Suprapubic skin (tissue), 4 donors: ENCODE measurements at places on chromosomes 7 and 10. TPM values are rescaled to one million over a fixed set of nuclear protein-coding genes. Genes with fewer than 3 reads are reported as not detected.

C7orf33 gene
- total RNA-seq: not detected

SSC4D gene
- not detected for total RNA-seq

DNA sequence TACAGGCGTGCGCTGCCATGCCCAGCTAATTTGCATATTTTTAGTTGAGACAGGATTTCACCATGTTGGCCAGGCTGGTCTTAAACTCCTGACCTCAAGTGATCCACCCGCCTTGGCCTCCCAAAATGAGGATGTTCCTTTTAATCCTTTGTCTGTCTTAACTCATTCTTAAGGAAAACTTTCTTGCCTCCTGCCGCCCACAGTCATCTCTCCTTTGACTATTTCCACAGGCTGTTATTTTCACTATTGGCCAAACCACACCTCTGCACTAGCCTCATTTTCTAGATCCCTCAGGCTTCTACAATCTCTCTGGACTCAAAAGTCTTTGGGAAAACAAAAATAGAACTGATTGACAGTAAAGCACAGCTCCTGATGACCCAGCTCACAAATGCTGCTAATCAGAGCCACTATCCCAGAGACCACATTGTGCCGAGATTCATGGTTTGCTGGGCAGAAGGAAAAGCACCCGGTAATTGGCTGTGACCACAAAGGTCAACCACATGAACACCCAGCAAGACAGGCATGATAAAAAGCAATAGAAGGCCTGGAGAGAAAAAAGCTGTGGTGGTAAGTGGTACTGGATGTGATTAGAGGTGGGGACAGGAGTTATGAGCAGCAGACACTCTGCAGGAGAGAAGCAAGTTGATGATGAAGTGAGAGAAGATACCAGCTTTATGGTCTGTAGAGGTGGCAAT is 44.1 kb upstream of the ZNRF2 start:
- peaks cover 17% of the 10 kb centered on the region for H3K4me1 ChIP-seq
- H3K36me3 ChIP-seq: no peaks in the 10 kb centered on the region
- H3K27me3 ChIP-seq: no peaks in the 10 kb centered on the region
- no peak for DNase-seq

GRCh38 chr7:112649560-112649959 is 140.6 kb downstream of the TMEM168 start:
- no peak for DNase-seq
- no peak overlapping the region for H3K4me3 ChIP-seq
- no peaks in the 10 kb centered on the region for H3K36me3 ChIP-seq
- no peaks in the 10 kb centered on the region for H3K27me3 ChIP-seq
- H3K27ac ChIP-seq: no peak overlapping the region

DNA sequence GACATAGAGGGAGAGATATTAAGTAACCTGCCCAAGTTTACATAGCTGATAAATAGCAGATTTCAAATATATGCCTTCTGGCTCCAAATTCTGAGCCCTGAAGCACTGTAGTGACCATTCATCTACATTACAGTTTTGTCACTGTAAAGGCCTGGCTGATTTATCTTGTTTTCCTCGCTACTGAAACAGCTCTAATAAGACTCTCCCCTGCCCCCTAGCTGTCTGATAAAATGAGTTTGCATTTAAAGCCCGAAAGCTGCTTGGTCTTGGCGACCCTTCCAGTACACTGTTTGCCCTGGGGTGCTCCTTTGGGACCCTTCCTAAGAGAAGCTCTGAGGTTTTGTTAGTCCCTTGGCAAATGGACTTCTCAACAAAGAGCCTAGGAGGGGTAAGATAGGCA is 59.7 kb upstream of the RAB11FIP2 start:
- no peaks in the 10 kb centered on the region for H3K27me3 ChIP-seq
- DNase-seq: no peak
- no peak overlapping the region for H3K27ac ChIP-seq
- H3K4me3 ChIP-seq: no peak overlapping the region

DNA sequence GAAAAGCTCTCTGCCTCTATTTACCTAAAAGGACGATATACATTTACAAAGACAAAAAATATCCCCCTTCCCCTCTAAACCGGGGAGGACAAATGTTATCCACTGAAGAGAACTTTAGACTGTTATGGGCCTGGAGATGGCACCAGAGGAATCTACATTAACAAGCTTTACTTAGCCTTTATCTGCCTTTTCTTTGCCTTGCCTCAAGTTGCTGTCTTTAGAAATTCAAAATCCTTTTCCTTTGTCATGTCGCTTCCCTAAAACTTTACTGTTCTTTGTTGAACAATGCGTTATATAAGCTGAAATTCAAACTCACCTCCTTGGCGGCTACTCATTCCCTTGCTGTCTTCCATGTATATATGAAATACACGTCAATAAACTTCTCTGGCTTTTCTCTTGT is 405.0 kb downstream of the PCDH15 start:
- H3K4me3 ChIP-seq: no peak overlapping the region
- no peak for DNase-seq
- no peaks in the 10 kb centered on the region for H3K4me1 ChIP-seq

SH2D4B gene
- not detected for total RNA-seq

PDE6C gene
- total RNA-seq: not detected

C10orf67 gene
- 1.5 TPM for total RNA-seq

GRCh38 chr7:41476460-41476803 is 226.5 kb downstream of the INHBA start:
- H3K27me3 ChIP-seq: no peaks in the 10 kb centered on the region
- no peaks in the 10 kb centered on the region for H3K4me1 ChIP-seq
- no peaks in the 10 kb centered on the region for H3K36me3 ChIP-seq
- H3K27ac ChIP-seq: no peak overlapping the region
- H3K4me3 ChIP-seq: no peak overlapping the region

- no peak overlapping the region for H3K27ac ChIP-seq
- DNase-seq: no peak
- no peaks in the 10 kb centered on the region for H3K27me3 ChIP-seq
- H3K4me1 ChIP-seq: peaks cover 10% of the 10 kb centered on the region
- H3K36me3 ChIP-seq: no peaks in the 10 kb centered on the region
- no peak overlapping the region for H3K4me3 ChIP-seq
Measured at GRCh38 chr7:100213672-100214071, 6.1 kb upstream of the PVRIG start.

- H3K4me3 ChIP-seq: no peak overlapping the region
- H3K4me1 ChIP-seq: no peaks in the 10 kb centered on the region
- no peaks in the 10 kb centered on the region for H3K36me3 ChIP-seq
- no peak overlapping the region for H3K27ac ChIP-seq
- no peaks in the 10 kb centered on the region for H3K27me3 ChIP-seq
Measured at GRCh38 chr7:125074141-125074540, 144.5 kb upstream of the POT1 start.

MMP21 gene
- total RNA-seq: not detected

GRCh38 chr10:3548702-3549101 is 236.3 kb downstream of the KLF6 start:
- H3K27ac ChIP-seq: no peak overlapping the region
- DNase-seq: no peak
- H3K36me3 ChIP-seq: no peaks in the 10 kb centered on the region
- H3K4me1 ChIP-seq: no peaks in the 10 kb centered on the region

GRCh38 chr10:1737222-1738061 is at the start of gene ADARB2:
Gene ADARB2 (minus strand): TSS chr10:1737525.
- DNase-seq: no peak
- H3K27ac ChIP-seq: no peak within 1 kb of the TSS
- H3K27me3 ChIP-seq: peaks cover 76% of the 10 kb centered on the region

PSAP gene
- 409 TPM for total RNA-seq

DNA sequence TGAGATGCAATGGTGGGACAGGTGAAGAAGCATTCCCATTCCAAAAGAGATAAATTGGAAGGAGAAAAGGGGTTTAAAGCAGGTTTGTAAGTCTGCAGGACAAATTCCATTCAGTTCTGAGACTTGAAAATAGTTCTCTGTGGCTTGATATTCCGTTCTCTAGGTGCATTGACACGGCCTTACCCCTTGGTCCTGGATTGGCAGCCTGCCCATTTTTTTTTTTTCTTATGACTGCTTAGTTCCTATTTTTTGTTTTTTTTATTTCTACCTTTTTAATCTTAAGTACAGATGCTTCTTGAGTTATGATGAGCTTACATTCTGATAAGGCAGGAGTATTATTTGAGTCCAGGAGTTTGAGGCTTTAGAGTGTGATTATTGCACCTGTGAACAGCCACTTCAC is 70.6 kb downstream of the MLLT10 start:
- no peak overlapping the region for H3K4me3 ChIP-seq
- DNase-seq: no peak
- H3K27ac ChIP-seq: no peak overlapping the region
- H3K27me3 ChIP-seq: no peaks in the 10 kb centered on the region

DNA sequence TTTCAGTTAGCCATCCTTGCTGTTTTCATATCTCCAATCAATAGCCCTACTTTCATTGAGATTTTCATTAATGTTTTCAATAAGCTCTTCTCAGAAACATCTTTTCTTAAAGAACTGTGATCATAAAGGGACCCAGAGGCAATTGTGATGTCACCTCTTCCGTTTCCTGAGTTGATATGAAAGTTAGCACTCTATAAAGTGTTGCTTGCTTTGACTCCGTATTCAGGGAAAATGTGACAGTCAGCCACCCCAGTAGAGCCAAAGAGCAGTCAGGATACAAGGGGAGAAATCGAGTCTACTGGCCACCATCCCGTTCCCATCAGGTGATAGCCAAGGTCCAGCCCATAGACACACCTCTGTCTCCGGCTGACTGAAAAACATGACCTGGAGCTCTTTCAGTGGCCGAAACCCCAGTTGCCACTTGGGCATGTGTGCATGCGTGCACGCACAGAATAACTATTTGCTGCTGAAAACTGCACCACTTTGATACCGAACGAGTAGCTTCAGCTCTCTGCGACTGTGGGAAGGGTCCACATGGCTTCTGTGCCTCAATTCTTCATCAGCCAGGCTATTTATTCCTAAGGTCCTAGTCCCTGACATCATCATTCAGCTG is 291.4 kb downstream of the USP6NL start:
- H3K36me3 ChIP-seq: peaks cover 54% of the 10 kb centered on the region
- no peaks in the 10 kb centered on the region for H3K27me3 ChIP-seq
- H3K4me1 ChIP-seq: no peaks in the 10 kb centered on the region
- no peak for DNase-seq
- H3K27ac ChIP-seq: no peak overlapping the region

DNA sequence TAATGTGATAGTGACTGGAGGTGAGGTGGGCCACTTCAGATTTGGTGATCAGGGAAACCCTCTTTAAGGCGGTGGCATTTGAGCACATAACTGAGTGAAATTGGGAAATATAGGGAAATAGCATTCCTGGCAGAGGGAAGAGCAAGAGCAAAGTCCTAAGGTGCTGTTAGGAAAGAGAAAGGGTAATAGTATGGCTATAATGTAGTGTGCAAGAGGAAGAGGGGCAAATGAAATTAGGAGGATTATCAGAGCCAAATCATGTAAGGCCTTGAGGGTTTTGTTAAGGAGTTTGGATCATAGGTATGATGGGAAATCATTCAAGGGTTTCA is 27.8 kb upstream of the CYP26C1 start:
- H3K4me3 ChIP-seq: no peak overlapping the region
- no peaks in the 10 kb centered on the region for H3K36me3 ChIP-seq
- no peaks in the 10 kb centered on the region for H3K4me1 ChIP-seq
- DNase-seq: no peak
- H3K27me3 ChIP-seq: no peaks in the 10 kb centered on the region
- no peak overlapping the region for H3K27ac ChIP-seq

COL26A1 gene
- total RNA-seq: not detected

GRCh38 chr10:129766611-129767550 is 197.2 kb downstream of the EBF3 start:
- no peaks in the 10 kb centered on the region for H3K27me3 ChIP-seq
- H3K36me3 ChIP-seq: peaks cover 17% of the 10 kb centered on the region
- no peak overlapping the region for H3K4me3 ChIP-seq
- H3K4me1 ChIP-seq: no peaks in the 10 kb centered on the region

UNCX gene
- not detected for total RNA-seq

NUTM2B gene
- total RNA-seq: 0.24 TPM

GRCh38 chr7:139721417-139721816 is 56.4 kb downstream of the HIPK2 start:
- no peak for DNase-seq
- peaks cover 11% of the 10 kb centered on the region for H3K4me1 ChIP-seq
- H3K27ac ChIP-seq: no peak overlapping the region
- peaks cover 6% of the 10 kb centered on the region for H3K36me3 ChIP-seq

- no peaks in the 10 kb centered on the region for H3K36me3 ChIP-seq
- DNase-seq: no peak
- no peak overlapping the region for H3K4me3 ChIP-seq
- H3K27me3 ChIP-seq: no peaks in the 10 kb centered on the region
- peaks cover 10% of the 10 kb centered on the region for H3K4me1 ChIP-seq
- no peak overlapping the region for H3K27ac ChIP-seq
Measured at GRCh38 chr7:96920713-96921112, 84.6 kb upstream of the DLX6 start.

NODAL gene
- total RNA-seq: not detected

ANKRD22 gene
- total RNA-seq: 29.8 TPM

GRCh38 chr7:13748998-13749397 is 240.5 kb downstream of the ETV1 start:
- H3K27me3 ChIP-seq: no peaks in the 10 kb centered on the region
- H3K4me1 ChIP-seq: no peaks in the 10 kb centered on the region
- no peaks in the 10 kb centered on the region for H3K36me3 ChIP-seq
- no peak overlapping the region for H3K4me3 ChIP-seq
- DNase-seq: no peak
- H3K27ac ChIP-seq: no peak overlapping the region

GRCh38 chr7:103551016-103551415 is 105.0 kb upstream of the SLC26A5 start:
- no peak for DNase-seq
- no peak overlapping the region for H3K4me3 ChIP-seq
- no peaks in the 10 kb centered on the region for H3K27me3 ChIP-seq
- no peaks in the 10 kb centered on the region for H3K4me1 ChIP-seq

- peaks cover 18% of the 10 kb centered on the region for H3K4me1 ChIP-seq
- no peaks in the 10 kb centered on the region for H3K36me3 ChIP-seq
Measured at GRCh38 chr10:103277713-103278536, 987 bp downstream of the INA start.

OR6B1 gene
- total RNA-seq: not detected

DNA sequence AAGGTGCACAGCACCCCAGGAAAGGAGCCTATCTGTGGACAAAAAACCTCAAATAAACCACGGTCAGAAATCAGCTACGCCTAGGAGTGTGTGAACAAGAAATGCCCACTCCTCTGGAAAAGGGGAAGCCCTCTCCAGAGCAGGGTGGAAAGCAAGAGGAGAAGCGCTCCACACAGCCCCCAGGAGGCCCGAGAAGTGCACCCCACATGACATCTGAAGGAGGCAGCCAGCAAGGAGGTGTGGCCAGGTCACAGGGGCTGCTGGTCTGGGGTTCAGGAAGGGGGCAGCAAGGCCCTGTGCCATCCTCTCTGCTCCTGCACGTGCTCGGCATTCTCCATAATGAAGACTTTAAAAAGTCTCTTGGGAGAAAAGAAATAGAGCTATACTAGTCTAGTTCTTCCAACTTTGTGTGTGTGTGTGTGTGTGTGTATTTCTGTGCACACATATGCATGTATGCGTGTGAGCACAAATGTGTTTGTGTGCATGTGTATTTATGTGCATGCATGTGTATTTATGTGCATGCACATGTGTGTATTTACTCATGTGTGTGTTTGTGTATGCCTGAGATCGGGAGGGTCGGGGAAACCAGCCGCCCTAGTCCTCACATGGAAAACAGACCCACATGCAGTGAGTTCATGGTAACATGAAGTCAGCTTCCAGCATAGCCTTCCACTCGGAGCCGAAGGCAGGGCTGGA is 76.5 kb downstream of the TNS3 start:
- H3K4me1 ChIP-seq: peaks cover 15% of the 10 kb centered on the region
- H3K36me3 ChIP-seq: no peaks in the 10 kb centered on the region
- no peak overlapping the region for H3K4me3 ChIP-seq
- no peak overlapping the region for H3K27ac ChIP-seq

- H3K27ac ChIP-seq: no peak overlapping the region
- H3K4me1 ChIP-seq: peaks cover 10% of the 10 kb centered on the region
- DNase-seq: no peak
- no peaks in the 10 kb centered on the region for H3K36me3 ChIP-seq
- no peak overlapping the region for H3K4me3 ChIP-seq
Measured at GRCh38 chr10:24333736-24334135, 124.8 kb downstream of the KIAA1217 start.
